T-helper 17 cell (primary cell): ENCODE measurements at places on chromosomes 13 and 19.

GRCh38 chr19:41144403-41144802 is 30.2 kb downstream of the CYP2F1 start:
- peak; percentile 72 for DNase-seq

DNA sequence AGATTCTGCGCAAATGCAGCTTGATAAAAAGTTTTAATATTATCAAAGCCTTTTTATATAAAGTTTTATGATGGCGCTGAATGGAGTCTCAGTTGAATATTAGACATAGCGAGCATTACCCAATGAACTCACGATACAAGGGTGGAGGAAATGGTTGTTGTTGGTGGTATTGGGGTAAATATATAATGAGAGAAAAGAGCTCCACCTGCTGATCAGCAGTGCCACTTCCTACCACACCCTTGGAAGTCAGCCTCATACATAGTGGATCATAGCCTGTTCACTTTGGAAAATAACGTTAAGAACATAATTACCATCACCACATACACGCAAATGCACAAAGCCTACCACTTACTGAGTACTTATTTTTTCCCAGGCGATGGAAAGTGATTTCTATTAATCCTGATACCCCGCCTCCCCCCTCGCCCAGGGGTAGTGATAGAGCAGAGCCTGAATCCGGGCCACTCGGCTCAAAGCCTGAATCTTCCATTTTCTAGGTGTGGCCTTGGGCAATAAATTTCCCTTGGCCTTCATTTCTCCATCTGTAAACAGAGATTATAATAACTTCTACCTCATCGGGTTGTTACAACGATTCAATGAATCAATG is 358.3 kb downstream of the KLF5 start:
- DNase-seq, result no peak

GRCh38 chr13:63425131-63425530 is 2009.5 kb upstream of the PCDH20 start:
- no peak for DNase-seq

DNA sequence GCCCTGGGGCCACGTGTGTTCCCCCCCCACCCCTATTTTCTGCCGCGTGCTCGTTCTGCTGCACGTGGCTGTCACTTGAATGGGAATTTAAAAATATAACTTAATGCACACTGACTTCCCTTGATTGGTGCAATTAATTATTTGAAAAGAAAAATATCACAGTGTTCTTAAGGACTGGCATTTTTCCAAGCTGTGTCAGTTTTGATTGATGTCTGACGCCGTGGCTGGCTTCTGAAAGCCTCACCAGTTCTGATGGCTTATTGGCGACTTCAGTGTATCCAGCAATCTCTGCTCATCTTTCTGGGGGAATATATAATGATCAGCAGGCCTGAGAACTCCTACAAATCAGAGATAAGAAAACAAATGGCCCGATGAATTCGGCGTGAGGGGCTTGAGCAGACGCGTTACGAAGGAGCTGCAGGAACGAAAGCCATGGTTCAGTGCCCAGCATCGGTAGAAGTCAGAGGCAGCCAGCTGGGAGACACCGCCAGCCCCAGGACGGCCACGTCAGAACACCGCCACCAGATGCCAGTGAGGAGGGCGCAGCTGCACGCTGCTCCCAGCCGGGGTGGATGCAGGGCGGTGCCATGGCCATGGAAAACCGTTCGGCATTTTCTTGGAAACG is 111.2 kb downstream of the KDM4B start:
- DNase-seq, result no peak

DNA sequence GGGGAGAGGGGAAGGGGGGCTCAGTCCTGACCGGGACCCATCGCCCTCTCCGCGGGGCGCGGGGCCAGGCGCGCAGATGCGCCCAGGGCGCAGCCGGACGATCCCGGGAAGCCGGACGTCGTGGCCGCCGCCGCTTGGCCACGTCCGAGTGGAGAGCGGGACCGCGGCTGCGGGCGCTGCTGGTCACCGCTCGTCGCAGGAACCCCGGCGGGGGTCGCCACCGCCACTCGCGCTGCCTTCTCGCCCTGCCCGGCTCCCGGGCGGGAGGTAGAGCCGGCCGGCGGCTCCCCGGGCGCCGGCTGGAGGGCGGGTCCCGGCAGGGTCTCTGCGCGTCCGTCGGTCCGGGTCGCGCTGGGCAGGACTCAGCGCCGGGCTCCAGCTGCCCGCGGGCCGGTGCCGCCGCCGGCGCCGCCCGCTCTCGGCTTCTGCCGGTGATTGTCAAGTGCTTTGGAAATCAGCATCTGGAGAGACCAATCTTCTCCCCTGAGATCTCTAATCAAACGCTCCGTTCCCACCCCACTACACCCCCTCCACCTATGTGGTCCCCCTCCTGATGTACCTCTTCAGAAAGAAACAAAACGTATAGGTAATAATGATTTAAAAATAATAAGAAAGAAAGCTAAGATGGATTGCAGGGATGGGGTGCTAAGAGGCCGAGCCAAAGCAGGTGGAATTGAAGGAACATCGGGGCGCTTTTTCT is 464.4 kb downstream of the ITGBL1 start:
- no peak for DNase-seq

GRCh38 chr19:3178973-3179738 is 587 bp downstream of the S1PR4 start:
- no peak for DNase-seq

GRCh38 chr19:13017306-13018034 is 22.2 kb downstream of the NFIX start:
- DNase-seq, result no peak

DNA sequence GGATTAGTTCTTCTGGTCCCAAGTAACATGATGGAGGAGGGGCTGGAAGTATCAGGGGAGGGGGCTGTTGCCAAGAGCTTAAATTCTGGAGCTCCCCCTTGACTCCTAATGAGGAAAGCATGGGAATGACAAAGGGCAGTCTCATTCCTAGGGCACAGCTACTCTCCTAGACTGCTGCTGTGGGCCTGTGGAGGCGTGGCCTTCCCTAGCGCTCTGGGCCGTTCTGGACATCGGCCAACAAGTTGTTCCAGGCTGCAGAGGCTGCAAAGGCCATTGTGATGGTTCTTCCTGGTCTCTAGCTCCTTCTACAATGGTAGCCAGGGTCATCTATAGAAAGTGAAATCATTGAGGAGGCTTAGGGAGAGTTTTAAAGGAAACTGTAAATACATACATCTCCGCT is 916.6 kb downstream of the DIAPH3 start:
- DNase-seq, result no peak

GRCh38 chr19:28009696-28010095 is 1203.3 kb downstream of the UQCRFS1 start:
- DNase-seq, result no peak
